ENCODE measurements at places on chromosomes 4 and X.

DNA sequence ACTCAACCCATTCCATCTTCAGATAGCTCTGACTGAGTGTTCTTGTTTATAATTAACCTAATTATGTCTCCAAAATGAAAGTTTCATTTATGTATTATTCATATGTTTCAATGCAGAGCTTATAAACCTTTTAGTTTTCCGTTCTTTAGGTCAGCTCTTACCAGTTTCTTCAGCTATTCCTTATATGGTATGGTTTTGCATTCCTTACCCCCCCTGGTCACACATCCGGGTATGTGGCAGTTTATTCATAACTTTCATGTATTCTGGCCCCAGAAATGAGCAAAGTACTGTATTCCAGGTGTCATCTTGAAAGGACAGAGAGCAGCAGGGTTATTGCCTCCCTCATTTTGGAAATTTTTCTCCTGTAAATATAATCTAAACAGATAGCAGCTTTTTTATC, 16.8 kb upstream of the IGSF1 start:
- no peak for DNase-seq

GRCh38 chr4:99379571-99379970, 27.0 kb upstream of the ADH1C start:
- DNase-seq: no peak

GRCh38 chrX:136214551-136214950, 36.6 kb downstream of the MAP7D3 start:
- no peak for DNase-seq

GRCh38 chrX:130139474-130140201, 26.0 kb downstream of the AIFM1 start:
- no peak for DNase-seq

GRCh38 chr4:52376132-52376704, 282.9 kb downstream of the USP46 start:
- no peak for DNase-seq

GRCh38 chr4:165204462-165204830, 2.9 kb upstream of the KLHL2 start:
- DNase-seq: no peak

- DNase-seq: no peak
Observed at GRCh38 chrX:71609095-71609750, 9.1 kb downstream of the CXCR3 start.

DNA sequence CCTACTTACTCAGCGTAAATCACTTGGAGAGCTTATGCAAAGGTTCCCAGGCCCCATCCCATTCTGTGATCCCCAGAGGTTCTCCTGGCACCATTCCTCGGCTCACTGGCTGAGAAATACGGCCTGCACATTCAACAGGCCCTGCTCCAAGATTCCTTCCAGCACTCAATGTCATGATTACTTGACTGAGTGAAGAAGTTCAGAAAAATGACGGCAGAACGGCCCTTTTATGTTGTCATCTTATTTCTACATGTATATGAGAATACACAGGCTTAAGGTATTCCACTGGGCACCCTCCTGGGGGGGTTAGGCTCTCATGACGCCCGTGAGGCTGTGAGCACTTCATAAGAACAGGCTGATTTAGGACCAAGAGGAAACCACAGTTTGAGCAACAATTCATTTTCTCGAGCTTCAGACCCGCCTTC, 190.6 kb downstream of the NSUN7 start:
- DNase-seq: no peak

GRCh38 chr4:80140194-80140593, 57.1 kb upstream of the PRDM8 start:
- DNase-seq: no peak

DNA sequence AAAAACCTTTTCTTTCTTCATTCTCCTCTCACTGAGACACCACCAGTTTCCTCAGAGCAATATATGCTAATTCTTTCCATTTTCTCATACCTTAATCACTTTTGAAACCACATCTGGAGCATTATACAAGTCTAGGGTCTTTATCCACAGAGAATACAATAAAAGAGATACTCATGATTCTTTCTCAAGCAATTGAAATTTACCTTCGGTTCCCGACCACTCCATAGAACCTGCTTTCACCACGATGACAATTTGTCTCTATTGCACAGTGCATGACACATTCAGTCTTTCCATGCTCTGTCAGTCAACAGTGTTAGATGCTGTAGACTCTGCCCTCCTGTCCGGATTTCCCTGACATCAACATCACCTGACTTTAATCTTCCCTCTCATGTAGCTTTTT, 409.3 kb upstream of the NWD2 start:
- DNase-seq: no peak

DNA sequence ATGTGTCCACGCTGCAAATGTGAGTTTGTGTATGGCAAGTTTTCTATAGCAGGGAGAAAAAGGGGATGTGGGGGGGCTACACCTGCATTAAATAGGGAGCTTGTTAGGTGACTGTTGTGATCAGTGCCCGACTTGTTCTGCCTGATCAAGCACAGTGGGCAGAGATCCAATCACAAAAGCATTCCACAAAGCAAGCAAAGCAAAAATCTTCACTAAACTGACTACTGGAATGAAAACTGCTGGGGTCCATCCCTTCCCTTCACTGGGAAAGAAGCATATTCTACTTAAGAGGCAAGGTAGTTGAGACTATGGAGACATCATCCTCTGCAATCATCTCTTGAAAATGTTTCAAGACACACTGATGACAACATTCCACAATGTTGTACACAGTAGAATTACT, 5.2 kb downstream of the IRS4 start:
- no peak for DNase-seq

DNA sequence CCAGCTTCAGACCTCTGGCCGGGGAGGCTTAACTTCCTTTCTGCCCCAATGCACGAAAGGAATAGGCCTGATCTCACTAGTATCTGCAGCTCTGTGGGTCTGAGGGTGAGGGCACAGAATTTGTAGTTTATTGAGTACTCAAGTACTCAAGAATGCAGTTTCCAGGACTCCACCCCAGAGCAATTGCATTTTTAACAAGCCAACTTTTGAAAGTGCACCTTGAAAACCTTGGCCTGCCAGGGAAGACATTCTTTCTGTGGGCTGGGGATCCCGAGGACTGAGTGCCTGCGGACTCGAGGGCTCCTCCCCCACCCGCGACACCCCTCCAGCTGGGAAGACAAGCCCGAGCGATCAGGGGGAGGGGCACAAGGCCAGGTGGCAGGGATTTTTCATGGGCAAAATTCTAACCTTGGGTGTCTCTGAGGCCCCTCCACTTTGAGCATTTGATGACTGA, 22.4 kb downstream of the RS1 start:
- no peak for DNase-seq

GRCh38 chrX:131061306-131061705, 3.2 kb downstream of the ARHGAP36 start:
- DNase-seq: no peak

- DNase-seq: no peak
Observed at GRCh38 chr4:140609548-140610425, 41.0 kb upstream of the UCP1 start.

- DNase-seq: no peak
Observed at GRCh38 chr4:7973545-7973981, 33.9 kb upstream of the AFAP1 start.

DNA sequence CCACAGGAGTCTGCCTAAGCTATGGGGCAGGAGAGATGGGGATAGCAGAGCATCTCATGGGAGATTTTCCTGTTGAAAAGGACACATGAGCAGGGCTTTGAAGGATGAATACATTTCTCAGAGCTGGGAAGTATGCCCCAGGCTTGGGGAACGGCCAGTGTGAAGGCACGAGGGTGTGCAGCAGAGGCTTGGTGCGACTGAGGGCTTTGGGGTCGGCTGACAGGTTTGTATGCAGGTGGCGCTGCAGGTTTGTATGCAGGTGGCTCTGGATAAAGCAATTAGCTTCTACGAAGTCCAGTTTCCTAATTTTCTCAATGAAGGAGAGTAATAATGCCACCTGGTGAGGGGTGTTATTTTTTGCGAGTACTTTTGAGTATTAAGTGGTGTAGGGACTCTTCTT, 6.8 kb upstream of the KIAA0232 start:
- no peak for DNase-seq

DNA sequence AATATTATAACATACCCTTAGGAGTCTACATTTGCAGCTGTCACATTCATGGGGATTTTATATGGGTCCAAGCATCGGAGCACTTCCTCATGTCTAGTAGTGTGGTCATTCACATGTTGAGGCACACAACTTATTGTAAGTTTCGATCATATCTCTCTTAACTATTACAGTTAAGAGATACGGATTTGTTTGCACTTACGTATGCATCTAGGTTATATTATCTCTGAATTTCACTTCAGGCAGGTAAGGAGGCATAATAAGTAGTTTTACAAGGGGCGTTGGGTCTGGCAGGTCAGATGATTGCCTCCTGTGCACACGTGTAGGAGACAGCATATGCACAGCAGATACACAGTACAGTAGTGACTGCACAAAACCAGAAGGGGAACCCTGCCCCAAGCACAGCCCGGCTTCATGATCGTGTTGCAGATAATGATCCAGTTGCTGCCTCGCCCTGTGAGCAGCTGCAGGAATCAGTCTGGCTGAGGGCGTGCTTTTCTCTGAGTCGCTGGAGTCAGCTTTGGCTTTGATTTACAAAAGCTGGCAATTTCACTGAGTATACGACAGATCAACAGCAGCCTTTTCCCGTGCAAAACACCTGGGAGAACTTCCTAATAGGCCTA, 302.9 kb upstream of the GATB start:
- DNase-seq: peak; percentile 65

DNA sequence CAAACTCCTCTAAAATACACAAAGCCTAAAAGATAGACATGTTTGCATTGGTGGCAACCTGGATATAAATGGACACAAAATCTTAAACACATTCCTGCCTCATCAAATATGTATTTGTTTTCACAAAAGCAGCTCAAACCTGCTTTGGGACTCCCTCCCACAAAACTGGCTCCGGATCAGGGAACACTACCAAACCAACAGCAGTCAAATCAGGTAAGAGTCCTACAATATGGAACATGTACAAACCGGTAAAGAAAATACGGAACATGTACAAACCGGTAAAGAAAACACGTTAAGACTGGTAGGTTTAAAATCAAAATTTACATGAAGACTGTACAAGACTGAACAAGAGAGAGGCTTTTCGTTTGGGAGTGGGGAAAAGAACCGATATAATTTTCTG, 4.3 kb downstream of the AMTN start:
- no peak for DNase-seq

GRCh38 chrX:123803331-123803983, 56.4 kb upstream of the XIAP start:
- no peak for DNase-seq

DNA sequence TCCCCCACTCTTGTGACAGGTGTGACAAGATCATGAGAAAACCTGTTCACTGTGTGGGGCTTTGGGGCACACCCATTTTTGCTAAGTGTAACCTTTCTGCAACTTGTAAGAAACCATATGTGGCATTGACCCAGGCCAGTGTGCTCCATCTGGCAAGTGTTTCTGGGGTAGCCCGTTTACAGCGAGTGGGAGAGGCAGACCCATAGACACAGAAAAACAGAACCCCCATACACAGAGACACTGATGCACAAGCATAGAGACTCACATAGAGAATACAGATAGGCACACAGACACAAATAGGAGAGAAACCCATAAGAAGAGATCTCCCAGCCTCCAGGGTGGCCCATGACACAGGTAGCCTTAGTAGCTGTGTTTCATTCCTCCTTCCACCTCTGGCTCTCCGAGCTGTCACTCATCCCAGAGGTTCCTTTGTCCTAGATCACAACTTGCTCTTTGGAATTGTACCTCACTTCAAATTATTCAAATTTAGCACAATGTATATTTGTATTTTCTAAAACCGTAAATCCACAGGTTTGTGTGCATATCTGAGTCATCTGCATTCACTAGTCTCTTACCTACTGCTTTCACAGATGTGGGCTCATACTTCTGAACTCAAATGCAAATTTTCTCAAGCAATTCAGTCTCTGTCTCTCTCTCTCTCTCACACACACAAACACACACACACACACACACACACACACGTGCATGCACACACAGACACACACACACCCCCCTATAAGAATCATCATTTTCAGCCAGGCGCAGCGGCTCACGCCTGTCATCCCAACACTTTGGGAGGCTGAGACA, 114.4 kb downstream of the SH3KBP1 start:
- no peak for DNase-seq

DNA sequence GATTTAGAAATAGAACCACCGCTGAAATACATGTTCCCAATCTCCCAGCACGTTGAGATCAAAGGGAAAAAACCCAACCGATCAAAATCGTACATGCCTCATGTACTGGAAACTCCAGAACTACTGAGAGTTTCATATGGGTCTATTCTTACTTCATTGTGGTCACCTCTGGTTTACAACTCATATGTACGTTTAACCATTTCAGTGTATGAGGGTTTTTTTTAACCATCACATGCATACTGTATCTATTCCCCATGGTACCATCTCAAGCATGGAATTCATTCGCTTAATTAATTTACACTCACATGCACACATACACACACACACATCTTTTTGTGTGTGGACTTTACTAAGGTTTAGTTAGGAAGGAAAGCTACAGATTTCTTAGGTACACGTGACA, 46.0 kb upstream of the CLNK start:
- DNase-seq: no peak

GRCh38 chr4:141999446-142000143, 363.2 kb downstream of the IL15 start:
- no peak for DNase-seq

Measured in activated gamma-delta T cell treated with Interleukin-2 at 50 U/mL for 16 hours (primary cell).